Glomerular endothelial cell (primary cell): ENCODE measurements at places on chromosomes 12 and 14. TPM values are rescaled to one million over a fixed set of nuclear protein-coding genes. Genes with fewer than 3 reads are reported as not detected.
A peak's percentile ranks its signal among the peaks of the same experiment; 100 is the strongest.

APOF gene
- not detected in 2 replicates for total RNA-seq

DNA sequence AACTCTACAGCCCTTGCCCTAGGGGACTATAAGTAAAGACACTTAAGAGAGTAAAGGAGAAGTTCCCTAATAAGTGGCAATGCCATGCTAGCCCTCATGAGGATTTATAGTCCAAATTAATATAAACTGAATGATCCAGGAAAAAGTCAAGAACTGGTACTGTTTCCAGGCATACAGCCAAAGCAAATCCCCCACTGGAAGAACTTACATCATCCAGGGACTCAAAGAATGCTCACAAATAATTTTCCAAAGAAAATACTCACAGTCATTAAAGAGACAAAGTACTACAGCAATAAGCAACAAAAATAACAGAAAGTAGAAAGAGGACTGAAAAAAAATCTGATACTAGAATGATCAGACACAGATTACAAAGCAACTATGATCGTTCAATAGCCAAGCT is 79.7 kb upstream of the RAP1B start:
- peak; percentile 12 for DNase-seq

SELPLG gene
- total RNA-seq: 0.48 and 0.58 TPM in 2 replicates

- no peak for DNase-seq
Observed at GRCh38 chr14:60195179-60195810, 30.1 kb upstream of the DHRS7 start.

DNA sequence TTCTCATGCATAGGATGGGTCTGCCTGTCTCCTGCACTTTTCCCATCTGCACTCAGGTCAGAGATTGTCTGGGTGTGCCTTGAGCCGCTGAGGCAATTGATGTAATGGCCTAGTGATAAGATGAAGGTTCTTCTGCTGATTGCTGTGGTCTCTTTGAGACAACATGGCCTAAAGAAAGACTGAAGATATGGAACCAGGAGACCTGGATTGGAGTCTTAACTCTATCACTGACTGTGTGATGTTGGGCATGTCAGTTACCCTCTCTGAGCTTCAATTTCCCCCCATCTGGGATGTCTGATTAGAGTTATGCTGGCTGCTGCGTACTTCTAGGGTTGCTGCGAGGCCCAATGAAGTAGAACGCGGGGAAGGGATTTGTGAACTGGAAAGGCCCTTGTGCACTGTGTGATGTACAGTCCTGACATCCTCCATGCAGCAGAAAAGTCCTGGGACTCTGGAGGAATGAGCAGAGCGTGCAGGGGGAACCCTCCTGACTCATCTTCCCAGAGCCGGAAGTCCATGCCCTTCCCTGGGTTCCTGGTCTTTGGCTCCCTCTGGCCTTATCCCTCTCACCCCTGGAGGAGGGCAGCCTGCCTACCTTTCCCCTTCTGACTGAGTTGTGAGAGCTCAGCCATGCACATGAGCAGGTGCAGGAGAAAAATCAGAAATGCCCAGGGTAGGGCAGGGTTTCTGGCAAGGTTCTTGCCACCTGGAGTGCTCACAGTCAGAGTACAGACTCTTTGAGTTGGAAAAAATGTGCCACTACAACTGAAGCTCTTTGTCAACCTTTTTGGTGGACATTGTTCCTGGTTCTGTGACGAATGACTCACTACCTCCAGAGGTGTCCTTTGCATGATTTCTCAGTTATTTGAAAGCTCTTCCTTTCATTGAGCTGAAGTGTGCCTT is 21.1 kb downstream of the PLEKHD1 start:
- DNase-seq: no peak

C12orf42 gene
- not detected in 2 replicates for total RNA-seq

GRCh38 chr14:74627076-74627475 is 15.0 kb upstream of the LTBP2 start:
- DNase-seq: no peak

CLEC1A gene
- 12.8 and 20.0 TPM in 2 replicates for total RNA-seq

DNA sequence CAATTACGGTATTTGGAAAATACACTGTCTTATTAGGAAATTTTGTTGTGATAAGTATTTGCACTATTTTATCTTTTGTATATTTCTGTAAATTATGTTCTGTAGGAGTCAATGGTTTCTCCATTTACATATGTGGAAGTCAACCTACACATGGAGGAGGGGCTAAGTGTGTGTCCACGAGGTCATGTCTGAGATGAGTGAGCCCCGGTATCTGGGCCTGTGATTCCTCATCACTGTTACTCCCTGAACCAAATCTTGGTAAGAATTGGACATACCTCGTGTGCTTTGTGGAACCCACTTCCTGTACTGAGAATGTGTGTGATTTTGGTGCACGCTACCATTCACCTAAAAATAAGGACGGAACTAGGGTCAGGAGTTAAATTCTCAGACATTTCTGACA is 1105.5 kb downstream of the TMEM121 start:
- DNase-seq: no peak

DNA sequence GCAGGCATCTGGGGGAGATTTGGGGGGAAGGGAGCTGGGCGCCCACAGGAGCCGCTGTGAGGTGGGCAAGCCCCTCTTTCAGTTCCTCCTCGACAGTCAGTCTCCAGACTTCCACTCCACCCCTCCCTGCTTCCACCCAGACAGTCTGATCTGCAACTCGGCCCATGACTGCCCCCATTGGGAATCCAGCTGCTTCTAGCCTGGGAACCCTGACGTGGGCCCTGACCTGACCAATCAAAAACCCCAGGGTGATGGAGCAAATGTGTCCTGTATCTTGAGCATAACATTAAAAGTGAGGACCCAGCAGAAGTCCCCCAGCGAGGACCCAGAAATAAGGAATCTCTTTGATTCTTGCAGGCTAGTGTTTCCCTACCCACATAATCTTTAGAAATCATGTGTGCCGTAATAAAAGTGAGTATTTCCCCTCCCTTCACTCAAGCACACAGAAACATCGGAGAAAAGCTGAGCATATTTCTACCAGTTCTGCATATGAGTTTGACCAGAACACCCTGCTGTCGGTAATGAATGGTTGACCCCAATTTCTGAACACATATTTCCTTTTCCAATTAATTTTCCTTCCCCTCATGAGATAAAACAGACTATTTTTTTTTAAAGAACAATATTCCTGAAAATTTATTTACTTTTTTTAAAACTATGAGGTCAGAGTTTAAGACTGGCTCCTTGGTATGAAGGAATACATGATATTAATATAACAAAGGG is 6.4 kb downstream of the SSH1 start:
- DNase-seq: no peak

GRCh38 chr12:76784600-76785051 is 20.7 kb downstream of the ZDHHC17 start:
- no peak for DNase-seq

DNA sequence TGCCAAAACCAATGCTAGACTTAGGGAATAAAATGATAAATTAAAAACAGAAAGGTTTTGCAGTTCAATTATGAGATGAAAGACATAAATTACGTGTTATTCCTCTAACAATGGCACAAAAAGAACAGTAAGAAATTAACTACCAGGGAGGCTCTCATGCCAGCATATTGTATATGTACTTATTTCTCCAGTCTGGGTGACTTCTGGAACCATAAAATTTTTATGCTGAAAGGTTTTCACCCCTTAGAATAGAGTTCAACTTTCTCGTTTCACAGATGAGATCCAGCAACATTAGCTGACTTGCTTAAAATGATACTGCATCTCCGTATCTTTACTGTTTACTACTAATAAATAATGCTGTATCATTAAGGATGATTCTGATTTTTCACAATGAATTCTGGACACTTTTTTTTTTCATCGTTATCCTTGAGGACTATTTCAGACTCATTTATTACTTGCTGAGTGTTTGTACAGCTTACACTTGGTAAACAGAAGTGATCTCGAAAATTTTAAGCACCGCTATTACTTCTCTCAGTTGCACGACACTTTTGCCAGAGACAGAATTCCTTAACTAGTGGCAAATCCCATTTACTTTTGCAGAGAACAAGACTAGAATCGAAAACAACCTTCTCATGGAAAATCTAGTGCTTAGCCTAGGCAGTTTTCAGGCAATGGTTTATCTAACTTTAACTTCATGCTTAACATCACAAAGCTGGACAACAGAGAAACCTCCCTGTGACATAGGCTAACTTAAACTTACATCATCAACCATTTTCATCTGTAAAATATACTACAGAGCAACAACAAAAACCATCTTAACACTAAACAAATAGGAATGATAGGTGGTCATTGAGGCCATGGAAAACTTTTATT is 2.7 kb downstream of the RSRC2 start:
- DNase-seq: no peak

ITGA5 gene
- 786 and 1,054 TPM in 2 replicates for total RNA-seq
